ENCODE measurements at places on chromosomes 16 and 17.

DNA sequence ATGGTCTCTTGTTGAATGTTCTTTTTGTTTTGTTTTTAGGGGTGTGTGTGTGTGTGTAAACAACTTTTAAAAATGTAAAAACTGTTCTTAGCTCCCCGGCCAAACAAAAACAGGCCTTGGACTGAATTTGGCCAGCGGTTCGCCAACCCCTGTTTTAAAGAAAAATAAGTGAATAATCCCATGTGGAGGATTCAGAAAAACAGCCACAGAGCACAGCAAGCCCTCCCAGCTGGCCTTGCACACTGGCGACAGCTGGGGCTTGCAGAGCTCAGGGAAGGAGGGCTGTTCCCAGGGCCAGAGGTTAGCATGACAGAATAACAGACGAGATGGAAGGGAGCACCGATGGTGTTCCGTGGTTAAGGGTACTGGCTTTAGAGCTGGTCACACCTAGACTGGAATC, 39.0 kb downstream of the EMP2 start:
- DNase-seq = no peak

DNA sequence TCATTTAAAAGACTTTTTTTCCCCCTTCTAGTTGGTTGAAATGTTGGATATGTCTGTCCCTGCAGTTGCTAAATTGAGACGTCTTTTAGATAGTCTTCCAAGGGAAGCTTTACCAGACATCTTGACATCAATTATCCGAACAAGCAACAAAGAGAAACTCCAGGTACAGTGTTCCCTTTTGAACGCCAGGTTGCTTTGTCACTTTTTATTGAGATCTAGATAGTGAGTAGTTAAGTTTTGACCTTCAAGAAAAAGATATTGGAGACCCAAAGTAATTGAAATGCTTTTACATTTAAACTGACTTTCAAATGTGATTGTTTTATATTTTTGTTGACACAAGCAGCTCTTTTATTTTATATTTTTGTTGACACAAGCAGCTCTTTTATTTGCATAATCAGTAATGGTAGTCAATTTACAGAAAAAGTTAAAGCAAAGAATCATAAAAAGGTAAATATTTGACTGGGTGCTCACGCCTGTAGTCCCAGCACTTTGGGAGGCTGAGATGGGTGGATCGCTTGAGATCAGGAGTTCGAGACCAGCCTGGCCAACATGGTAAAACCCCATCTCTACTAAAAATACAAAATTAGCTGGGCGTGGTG, 9.3 kb upstream of the ABCC11 start:
- no peak for DNase-seq

GRCh38 chr17:78706271-78706915, 75.7 kb downstream of the CYTH1 start:
- DNase-seq = no peak

GRCh38 chr17:13540546-13540945, 61.2 kb downstream of the HS3ST3A1 start:
- no peak for DNase-seq

- no peak for DNase-seq
Measured at GRCh38 chr16:78500659-78501270, 401.3 kb downstream of the WWOX start.

DNA sequence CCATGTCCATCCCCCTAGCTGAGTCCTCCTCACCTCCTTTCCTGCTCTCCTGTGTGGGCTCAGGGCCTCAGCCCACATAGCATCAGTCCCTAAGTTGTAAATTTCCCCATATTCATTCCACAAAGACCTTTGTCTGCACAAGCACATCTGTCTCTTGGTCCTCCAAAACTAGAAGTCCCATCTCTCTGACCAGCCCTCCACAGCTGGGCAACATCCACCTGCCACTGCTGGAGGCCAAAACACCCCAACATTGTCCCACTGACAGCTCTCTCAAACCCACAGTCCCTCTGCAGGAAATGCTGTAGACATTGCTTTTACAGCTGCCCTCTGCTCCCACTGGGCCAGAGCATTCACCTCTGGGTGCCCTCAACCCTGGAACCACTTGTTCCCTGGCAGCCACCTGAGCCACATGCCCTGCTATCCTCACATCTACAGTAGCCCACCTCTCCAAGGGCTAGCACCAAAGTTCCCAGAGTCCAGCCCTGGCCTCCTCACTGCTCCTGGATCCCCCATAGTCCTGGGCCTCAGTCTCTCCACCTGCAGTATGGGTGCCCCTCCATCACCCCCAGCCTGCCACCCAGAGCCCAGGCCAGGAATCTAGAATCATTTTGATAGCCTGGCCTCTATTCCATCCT, 1722.7 kb downstream of the TP53TG3F start:
- no peak for DNase-seq

GRCh38 chr16:54405478-54405877, 118.9 kb upstream of the IRX3 start:
- DNase-seq = no peak

DNA sequence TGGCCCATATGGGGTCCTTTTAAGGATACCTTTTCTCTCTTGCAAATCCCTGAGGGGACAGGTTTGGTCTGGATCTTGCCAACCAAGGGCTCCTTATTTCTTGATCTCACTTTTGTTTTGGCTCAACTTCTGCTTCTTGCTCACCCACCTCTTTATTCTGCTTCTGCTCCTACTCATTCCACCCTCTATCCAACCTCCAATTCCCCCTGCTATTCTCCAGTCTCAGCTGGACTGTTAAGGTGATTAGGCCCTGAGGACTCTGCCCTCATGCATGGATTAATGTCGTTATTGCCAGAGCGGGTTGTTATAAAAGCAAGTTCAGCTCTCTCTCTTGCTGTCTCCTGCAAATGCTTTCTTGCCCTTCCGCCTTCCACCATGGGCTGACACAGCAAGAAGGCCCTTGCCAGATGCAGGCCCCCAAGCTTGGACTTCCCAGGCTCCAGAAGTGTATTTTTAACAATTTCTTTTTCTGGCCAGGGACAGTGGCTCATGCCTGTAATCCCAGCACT, 29.8 kb downstream of the LAT start:
- DNase-seq = no peak

GRCh38 chr17:78547035-78547434, 30.2 kb downstream of the DNAH17 start:
- no peak for DNase-seq

- DNase-seq = no peak
Measured at GRCh38 chr16:1834096-1834495, 7.1 kb downstream of the FAHD1 start.

GRCh38 chr17:52790359-52790955, 631.9 kb upstream of the CA10 start:
- no peak for DNase-seq

DNA sequence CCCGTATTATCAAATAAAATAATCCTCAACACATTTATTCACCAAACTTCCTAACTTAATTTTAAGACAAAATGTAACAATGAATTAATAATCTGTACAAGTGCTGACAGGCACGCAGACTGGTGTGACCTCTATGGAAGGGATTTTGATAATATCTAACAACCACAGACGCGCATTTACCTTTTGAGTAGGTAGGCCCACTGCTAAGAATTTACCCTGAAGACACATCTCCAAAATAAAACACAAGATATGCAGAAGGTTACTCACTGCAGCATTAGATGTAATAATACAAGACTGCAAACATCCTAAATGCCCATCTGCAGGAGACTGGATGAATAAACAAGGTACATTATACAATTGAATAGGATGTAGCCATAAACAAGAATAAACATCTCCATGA, 22.7 kb upstream of the CMTM4 start:
- no peak for DNase-seq

DNA sequence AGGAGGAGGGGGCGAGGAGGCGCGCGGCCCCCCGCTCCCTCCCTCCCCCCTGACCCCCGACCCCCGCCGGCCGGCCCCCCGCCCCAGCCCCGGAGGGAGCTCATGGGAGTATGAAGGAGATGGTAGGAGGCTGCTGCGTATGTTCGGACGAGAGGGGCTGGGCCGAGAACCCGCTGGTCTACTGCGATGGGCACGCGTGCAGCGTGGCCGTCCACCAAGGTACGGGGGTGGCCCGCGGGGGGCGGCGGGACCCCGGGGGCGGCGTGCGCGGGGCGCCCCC, 390 bp downstream of the MLLT6 start:
- DNase-seq = no peak

DNA sequence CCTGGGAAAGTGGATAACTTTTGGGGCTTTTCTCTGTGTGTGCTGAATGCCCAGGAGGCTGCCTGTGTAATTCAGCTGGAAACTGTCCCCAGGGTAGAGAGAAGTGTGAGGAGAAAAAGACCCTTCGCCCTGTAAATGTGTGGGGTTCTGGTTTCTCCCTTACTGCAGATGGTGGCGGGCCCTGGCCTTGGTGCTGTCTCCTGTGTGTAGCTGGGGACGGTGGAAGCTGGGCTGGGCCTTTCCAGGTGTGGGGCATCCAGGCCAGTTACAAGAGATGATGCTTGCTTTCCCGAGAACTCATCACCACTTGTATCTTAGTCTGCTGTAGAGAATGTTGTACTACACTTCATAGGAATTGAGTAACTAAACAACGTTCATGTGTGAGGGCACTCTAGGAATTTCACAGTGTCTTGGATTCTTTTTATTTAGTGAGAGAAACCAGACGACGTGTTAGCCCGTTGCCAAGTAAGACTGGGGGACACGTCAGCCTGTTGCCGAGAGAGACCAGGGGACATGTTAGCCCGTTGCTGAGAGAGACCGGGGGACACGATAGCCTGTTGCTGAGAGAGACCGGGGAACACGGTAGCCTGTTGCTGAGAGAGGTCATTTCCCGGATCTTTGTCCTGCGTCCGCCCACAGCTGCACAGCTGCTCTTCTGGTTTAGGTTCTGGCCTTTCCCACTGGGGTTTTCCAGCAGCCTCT, 43.1 kb downstream of the TBCD start:
- no peak for DNase-seq

- DNase-seq = peak; percentile 39
Measured at GRCh38 chr17:65099941-65100315, 37.2 kb upstream of the RGS9 start.

GRCh38 chr17:46195939-46196716, 2.9 kb upstream of the KANSL1 start:
- no peak for DNase-seq

DNA sequence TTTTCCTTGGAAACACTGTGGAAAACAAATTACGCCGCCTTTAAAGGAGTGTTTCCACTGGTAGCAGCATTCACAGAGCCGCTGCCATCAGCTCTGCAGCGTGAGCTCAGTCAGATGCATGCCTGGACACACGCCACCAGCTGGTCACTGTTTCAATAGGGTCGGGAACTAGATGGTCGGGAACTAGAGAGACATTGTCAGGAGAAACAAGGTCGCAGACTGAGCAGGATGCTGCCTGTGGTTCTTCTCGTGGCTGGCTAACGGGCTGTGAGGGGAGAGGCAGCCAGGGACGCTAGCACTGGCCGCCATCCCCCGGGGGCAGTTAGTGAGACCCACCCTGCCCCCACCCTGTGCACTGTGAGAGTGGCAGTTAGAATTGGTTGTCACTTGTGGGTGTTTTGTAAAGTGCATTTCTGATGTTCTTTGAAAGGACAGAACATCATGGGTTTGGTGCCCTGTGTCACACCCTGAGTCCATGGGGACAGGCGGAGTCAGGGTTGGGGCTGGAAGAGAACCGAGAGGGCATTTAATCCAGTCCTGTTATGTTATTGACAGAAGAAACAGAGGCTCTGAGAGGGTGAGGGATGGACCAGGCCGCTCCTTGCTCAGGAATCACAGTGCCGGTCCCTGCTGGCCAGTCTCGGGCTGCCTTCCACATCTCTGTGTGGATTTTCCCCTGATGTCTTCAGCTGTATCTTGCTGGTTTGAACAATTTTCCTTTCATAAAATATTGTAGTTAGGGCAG, 86.3 kb downstream of the SPECC1 start:
- DNase-seq = no peak

DNA sequence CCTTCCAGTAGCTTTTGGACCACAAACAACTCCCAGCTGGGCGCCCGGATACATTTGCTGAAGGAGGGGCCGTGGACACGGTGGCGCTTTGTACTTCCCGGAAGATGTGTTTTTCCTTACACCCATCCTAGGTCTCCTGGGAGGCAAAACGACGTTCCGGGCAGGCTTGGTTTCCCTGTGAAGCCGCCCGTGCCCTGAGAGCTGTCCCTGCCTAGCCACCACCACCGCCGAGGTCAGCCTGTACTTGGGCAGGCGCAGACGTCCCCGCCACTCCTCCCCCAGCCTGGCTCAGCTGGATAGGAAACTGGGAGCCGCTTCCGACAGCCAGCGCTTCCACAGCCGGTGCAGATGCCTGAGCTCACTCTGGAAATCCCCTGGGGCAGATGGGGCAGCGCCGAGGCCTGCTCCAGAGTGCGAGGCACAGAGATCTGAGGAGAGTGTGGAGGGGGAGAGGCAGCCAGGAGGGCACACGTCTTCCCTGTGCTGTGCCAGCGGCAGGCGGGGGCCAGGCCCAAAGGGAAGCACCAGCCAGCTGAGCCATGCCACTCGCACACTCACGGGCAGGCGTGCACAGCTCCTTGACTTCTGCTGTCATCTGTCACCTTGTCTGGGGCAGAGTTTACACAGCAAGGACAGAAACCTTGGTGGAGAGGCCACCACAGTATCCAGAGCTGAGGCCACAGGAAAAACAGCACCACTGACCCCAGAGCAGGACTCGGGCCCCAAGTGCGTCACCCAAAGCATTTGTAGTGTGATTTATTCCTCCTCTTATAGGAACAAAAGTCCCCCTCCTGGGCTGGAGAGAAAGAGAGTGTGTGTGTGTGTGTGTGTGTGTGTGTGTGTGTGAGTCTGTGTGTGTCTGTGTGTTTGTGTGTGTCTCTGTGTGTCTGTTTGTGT, 3.0 kb downstream of the RHBDF2 start:
- no peak for DNase-seq

DNA sequence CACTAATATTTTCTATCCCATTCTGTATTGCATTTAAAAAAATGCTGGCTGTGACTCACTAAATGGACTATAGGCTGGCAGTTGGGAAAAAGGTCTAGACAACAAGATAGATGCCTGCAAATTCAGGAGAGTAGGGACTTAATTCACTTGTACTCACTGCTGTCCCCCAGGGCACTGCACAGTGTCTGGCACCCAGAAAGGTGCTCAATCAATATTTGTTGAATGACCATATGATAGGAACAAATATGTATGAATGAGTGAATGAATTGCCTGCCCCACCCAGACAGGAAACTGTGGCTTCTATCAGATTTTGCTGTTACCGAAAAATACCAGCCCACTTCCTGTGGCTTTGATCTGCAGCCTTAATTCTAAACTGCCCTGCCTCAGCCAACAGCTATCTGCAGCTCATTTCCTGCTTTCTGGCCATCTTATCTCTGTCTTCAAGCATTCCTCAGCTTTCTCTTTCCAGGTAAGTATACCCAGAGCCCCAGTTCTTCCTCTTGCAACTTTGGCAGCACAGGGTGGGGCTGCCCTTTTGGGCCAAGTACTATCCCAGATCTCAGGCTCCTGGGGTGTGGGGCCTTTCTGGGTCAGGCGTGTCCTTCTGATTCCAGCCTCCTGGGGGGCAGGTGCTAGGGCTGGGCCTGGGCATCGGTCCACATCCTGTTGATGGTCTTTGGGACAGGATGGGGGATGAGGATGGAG, 15.3 kb upstream of the TNS4 start:
- DNase-seq = peak; percentile 41

GRCh38 chr17:69608808-69609472, 194.4 kb downstream of the MAP2K6 start:
- no peak for DNase-seq

Data from activated CD4-positive, CD25-positive, alpha-beta regulatory T cell (primary cell).